ENCODE measurements at places on chromosomes 1 and 21.

GRCh38 chr1:214678386-214678785 lies 75.4 kb downstream of the CENPF start:
- DNase-seq = no peak

- DNase-seq = no peak
These were observed 333.8 kb upstream of the PTBP2 start for GRCh38 chr1:96387785-96388184.

DNA sequence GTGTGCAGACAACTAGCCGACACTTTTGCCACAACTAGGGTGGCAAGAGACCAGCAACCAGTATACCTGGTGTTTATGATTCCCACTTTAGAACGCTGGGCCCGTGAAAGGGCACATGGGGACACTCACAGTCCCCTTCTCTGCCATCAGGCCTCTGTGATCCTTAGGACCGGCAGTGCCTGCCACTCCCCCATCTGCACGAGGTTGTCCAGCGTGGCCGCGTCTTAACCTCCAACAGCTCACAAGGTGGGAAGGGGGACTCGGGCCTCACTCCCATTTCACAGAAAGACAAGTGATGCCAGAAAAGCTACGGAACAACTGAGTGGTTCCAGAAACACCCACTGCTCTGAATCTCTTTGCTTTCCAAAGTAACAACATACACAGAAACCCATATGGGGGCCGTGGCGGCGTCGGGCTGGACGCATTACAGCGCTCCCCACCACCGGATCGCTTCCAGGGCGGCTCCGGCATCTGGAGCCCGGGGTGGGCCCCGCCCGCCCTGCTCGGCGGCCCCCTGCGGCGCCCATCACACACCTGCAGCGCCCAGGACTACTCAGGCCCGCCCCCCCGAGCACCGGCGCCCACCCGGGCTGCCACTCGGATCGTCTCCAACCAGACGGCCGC lies 1.0 kb downstream of the ZNF496 start:
- no peak for DNase-seq

DNA sequence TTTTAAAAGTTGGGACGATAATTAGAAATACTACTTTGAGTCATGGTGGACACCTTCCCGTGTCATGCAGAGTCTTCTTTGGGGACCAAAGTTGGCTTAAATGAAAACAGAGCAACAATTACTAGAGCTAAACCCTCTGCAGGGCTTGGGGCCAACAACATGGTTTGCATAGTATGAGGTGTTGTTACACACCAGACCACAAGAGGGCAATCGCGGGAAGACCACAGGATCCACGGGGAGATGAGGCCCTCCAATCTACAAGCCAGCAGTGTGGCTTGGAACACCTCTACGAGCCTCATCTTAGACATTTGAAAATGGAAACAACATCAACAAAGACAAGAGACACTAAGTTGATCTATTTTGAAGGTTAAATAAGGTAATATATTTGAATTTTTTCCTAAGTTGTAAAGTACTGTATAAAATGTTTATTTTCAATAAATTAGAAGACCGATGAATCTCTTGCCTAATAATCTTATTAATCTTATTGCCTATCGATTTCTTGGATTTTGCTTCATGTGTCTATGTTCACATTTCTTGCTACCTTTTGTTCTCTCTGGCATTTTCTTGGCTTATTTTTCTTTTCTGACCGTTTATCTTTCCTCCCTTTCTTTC lies 8.2 kb upstream of the SMCP start:
- peak; percentile 67 for DNase-seq

DNA sequence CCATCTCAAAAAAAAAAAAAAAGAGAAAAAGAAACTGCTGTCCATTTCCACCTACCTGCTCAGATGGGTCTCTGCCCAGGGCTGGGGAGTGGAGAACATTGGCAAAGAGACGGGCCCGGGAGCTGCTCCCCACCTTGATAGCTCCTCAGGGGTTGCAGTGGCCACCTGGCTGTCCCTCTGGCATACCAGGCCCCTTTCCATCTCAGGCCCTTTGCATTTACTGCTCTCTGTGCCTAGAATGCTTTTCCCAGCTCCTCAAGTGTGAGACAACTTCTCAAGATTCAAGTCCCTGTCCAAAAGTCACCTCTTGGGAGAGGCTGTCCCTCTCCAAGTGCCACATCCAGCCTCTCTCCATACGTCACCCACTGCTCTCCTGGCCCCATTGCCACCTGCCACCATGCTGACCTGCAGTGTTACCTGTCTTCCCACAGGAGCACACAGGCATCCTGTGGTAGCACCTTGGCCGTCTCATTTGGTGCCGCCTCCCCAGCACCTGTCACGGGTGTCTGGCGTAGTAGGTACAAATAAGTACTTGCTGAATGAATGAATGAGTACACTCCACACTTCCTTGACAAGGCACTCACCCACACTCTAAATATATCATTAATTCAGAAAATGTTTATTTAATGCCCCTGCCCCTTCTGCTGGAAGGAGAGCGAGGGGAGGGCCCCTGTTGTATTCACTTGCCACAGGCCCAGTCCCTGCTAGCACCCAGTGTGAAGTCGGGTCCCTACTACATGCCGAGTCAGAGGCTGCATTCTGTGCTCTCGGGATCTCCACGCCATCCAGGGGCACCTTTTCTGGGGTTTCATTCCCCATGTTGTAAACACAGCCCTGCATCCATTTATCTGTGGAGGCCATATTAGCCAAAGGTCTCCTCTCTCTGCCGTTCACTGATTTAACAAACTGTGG lies 48.8 kb downstream of the DISP3 start:
- no peak for DNase-seq

GRCh38 chr21:15162921-15163320 lies 98.1 kb upstream of the NRIP1 start:
- no peak for DNase-seq

DNA sequence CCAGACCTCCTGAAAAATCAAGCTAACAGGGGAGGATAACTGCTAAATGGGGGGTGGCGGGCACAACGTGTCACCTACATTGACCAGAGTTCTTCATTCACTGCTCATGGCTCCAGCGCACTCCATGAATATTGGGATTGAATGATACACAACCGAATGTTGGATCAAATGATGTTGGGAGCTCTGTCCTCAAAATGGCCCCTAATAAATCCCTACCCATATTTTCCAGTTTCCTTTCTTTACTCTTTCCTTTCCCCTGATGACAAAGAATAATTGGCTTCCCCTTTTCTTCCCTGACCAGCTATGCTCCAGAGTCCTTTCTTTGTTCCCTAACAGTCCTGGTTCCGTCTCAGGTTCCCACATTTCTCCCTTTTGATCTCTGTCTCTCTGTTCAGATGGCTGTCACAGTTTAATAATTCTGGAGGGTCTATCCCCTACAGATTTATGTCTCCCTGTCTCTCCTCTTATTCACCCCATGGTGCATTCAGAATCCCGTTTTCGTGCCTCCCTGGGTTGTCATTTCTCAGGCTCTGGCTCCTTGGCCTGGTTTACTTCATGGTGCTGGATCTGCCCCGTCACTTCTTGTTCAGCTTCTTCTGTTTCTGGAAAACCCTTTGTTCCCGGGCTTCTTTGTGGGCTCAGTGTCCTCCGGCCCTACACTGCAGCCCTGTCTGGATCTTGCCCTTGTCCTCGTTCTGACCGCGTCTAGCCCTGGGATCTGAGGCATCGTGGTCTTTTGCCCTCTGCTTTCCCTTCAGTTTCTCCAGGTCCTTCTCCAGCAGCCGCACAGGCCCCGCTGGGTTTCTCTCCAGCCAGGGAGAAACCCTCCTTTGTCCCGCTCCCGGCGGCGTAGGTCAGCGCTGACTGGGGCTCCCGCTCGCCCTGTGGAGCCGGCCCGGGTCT lies 78.3 kb downstream of the NDUFS5 start:
- no peak for DNase-seq

DNA sequence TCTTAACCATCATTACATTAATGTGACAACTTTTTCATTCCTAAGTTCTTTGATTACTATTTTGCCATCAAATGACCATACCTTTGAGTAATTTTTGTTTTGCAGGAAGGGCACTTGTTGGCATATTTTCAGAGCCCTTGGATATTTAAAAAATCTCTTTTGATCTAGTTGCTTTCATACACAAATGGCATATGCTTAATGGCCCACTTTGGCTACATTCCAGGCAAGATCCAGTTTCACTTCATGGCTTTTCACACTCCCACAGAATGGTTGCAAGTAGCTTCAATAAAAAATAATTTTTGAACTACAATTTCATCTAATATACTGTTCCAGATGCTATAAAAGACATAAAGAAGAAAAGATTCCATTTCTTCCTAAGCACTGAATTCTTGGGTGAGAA lies 18.1 kb downstream of the ADAM30 start:
- DNase-seq = peak; percentile 32

DNA sequence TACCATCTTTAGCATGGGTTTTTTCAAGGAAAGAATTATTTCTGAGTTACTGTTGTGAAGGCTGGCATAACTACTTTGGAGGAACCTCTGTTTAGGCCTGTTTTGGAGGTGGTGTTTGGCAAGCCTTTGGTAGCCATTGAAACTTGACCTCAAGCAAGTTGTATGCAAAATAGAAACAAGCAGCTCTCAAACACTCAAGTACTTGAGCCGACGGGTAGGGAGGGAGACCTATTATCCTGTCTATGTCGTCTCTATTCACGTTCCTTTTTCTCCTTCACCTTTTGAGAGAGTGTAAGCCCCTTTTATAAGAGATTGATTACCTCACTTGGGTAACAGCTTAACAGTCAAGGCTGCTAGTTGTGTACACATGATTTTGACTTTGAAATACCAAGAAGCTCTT lies 878.3 kb upstream of the CXADR start:
- peak; percentile 66 for DNase-seq

DNA sequence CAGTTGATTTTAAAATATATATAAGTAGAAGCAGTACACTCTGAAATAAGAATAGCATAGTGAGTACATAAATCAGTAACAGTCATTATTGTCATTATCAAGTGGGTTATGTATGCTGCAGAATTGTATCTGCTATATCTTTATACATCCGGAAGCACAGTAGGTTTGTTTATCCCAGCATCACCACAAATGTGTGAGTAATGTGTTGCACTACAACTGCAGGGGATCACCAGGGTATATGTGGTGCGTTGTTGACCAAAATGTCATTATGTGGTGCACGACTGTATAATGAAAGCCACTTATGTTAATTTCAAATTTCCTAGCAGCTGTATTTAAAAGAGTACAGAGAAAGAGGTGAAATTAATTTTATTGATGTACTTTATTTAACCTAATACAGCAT lies 87.7 kb upstream of the GADD45A start:
- DNase-seq = peak; percentile 50

GRCh38 chr1:107900090-107900945 lies 64.7 kb downstream of the VAV3 start:
- DNase-seq = no peak

DNA sequence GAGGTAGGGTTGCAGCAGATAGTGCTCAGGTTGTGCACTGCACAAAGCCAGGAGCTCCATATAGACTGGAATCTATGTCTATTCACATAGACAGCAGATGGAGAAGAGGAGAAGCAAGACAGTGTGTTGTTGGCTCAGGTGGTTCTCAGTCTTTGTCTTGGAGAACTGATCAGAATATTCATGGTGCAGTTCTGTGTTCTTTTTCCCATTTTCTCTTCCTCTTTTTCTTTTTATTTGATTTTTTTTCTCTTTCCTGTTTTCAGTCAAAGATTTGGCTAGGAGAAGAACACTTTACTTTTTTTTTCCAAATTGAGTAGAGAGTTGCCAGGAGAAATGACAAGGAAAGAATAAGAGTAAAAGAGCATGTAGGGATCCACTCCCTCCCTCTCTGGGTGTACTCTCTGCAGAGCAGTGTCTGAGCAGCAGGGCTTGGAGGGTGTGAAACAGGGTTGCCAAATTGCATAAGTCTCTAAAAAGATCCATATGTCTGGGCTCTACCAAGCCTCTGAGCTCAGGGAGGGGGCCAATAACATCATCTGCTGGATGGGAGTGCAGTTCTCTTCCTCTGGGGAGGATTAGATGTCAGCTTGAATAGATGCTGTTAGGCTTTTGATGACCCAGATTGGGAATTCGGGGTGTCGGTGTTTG lies 8.7 kb upstream of the CD34 start:
- DNase-seq = no peak

DNA sequence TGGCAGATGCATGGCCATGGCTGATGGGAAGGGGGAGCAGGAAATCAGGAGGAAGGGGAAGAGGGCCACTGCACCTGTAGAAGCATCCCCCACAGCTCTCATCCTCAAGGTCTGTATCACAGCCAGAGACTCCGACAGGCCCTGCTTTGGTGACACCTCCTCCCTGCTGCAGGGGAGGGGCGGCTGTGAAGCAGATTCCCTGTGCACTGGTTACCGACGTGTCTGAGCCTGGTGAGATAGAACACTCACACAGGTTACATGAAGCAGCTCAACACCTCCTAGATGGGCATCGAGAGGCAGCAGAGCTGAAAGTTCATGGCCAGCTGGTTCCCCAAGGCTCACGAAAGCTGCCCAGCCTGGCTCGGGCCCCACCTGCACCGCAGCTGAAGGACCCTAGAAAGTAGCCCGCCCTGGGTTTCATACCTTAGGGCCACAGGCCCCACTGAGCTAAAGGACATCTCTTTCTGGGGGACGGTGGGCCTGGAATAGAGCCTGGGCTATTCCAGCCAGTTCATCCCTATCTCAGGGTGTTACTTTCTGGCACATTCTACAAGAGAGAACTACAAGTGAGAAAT lies 30.2 kb upstream of the AJAP1 start:
- no peak for DNase-seq
